Activated CD4-positive, CD25-positive, alpha-beta regulatory T cell treated with anti-CD3 and anti-CD28 coated beads, Interleukin-2, amount 50 U/mL, for 24 hours (primary cell): ENCODE measurements at places on chromosomes 6 and 20.

DNA sequence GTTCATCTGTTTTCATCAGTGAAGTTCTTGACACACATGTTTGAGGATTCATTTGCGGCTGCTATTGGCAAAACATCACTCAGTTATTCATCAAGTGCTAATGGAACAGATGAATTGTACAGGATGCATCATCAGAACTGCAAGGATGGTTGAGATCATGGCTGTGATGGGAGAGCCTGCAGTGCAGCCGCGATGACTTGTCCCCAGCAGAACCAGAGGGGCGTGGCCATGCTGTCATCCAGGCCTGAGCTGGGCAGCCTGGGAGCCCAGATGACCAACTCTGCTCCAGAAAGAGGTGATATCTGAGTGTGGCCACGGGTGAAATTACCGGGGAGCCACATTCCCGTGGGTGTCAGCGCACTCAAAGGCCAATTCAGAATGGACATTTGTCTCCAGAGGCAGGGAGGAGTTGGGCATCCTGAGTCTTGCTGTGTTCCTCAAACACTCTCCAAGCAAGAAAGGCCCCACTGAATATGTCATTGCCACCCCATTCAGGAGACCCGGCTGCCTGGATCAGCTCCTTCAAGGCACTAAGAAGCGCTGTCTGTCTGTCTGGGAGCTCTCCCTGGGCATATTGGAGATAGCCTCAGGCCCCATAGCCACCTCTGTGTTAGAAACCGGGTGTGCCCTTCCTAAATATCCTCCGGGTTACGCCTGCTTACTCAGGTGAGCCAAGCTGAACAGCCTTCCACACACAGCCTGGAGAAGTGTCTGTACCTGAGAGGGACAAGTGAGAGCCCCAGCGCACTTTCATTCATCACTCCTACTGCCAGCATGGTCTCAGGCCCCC lies 66.7 kb downstream of the SYNDIG1 start:
- no peak for ATAC-seq

DNA sequence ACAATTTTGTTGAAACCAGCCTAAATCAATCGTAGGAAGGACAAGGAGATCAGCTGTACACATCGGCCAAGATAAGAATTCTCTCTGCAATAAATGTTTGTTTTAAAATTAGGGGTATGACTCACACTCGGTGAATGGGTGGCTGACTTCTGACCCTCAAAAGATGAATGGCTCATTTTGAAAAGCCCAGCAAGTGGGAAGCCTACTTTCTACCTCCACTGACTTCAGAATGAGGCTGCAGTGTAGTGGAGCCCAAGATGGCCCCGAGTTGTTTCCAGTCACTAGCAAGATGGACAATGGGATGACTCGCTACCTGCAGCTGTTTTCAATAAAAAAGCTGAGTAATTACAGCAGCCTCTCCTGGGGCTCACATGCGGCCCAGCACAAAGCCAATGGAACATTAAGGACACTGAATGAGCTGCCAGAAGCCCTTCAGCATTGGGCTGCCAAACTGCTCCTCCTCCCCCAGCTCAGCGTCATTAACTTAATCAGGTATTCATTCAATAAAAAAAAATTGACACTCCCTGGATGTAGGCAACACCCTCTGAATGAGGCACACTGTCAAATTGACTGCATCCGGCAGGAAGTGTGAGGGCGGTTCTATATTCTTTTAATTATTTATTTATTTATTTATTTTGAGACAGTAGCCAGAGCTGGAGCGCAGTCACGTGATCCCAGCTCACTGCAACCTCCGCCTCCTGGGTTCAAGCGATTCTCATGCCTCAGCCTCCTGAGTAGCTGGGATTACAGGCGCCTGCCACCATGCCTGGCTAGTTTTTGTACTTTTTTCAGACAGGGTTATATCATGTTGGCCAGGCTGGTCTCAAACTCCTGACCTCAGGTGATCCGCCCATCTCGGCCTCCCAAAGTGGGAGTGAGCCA lies 107.3 kb downstream of the GMPR start:
- ATAC-seq: no peak

GRCh38 chr6:142698751-142699150 lies 246.2 kb downstream of the HIVEP2 start:
- ATAC-seq: no peak

DNA sequence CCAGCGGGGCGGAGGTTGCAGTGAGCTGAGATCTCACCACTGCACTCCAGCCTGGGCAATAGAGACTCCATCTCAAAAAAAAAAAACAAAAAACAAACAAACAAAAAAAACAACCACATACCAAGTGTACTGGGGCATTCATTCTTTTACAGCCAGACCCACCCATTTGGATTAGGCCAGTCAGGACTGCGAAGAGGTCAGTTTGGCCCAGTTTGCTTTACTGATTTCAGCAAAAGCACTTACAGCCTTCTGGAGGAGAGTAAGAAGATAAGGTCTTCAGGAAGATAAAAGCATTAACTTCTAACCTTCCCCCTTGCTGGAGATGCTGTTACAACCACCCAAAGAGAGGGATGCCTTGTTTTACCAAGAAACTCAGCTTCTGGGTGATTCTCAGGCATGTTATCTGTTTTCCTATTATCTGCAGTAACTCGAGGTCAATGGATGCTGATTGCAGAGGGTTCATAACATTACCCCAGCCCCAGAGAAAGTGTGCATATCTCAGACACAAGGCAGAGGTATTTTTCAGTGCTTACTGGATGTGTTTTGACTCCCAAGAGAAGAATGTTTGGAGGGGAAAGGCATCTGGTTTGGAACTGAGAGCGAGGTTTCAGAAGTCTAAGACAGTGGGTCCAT lies 118.9 kb downstream of the RIN2 start:
- no peak for ATAC-seq

GRCh38 chr6:81808851-81809570 lies 56.5 kb upstream of the TENT5A start:
- ATAC-seq: no peak

GRCh38 chr6:63690221-63690620 lies 54.6 kb downstream of the PHF3 start:
- ATAC-seq: no peak

DNA sequence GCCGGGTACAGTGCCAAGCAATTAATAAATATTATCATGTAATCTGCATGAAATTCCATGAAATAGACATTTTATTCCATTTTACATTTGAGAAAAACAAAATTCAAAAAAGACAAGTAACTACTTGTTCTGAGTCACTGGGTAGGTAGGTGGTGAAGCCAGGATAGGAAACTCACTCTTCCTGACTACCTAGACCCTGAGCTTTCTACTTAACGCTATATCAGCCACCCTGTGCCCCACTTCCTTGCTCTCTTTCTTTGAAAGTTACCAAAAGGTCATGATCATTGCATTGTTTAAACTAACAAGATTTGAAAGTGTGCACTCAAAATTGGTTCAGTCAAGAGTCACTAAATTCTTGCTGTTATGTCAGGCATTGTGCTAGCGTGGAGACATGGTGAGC lies 235.7 kb downstream of the CD83 start:
- no peak for ATAC-seq

DNA sequence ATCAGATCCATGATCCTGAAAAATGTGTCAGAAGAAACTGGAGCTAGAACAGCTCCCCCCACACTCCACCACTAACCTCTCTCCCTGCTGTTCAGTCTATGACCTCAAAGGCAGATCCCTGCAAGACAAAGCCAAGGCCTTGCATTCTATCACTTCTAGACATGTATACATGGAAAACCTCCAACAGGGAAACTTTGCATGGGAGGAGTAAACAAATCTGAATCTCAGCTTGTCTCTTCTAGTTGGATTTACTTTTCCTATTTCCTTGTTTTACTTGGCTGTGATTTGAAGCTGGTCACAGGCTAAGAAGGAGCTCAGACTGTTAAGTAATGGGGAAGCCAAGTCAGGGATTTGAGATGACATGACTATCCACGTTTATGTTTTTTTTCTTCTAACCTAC lies 456.8 kb upstream of the CHD6 start:
- ATAC-seq: no peak

DNA sequence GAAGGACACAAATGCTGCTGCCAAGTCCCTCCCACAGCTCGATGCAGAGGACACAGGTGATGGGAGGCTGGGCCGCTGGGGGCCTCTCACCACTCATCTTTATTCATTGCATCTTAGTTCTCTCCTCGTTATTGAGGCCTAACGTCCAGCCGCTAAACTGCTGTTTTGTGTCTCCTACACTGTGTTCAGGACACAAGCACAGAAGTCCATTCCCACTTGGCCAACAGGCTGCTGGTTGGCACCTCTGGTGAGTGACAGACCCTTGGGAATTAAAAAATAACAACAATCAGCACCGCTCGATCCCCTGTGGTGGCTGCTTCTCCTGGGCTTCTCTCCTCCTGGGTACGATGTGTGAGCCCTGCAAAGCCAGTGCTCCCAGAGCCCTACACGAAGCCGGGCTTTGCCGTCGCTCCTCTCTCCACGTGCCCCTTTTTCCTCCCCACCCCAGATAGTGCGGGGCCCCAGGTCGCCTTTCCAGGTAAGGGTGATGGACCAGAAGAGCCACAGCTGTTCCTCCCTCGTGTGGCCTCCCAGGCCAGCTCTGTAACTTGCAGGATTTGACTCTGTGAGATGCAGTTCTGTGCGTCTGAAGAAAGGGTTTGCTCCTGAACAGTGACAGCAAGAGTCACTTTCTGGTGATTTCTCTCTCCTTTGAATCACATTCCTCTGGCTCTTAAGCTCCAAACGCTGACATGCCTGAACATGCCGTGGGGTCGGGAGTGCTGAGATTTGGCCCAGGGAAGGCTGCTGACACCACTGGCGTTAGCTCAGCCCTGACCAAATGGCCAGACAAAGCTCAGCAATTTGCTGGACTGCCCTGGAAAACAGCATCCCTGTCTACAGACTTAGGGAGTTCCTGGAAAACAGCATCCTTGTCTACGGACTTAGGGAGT lies 59.3 kb downstream of the DLL1 start:
- ATAC-seq: no peak

DNA sequence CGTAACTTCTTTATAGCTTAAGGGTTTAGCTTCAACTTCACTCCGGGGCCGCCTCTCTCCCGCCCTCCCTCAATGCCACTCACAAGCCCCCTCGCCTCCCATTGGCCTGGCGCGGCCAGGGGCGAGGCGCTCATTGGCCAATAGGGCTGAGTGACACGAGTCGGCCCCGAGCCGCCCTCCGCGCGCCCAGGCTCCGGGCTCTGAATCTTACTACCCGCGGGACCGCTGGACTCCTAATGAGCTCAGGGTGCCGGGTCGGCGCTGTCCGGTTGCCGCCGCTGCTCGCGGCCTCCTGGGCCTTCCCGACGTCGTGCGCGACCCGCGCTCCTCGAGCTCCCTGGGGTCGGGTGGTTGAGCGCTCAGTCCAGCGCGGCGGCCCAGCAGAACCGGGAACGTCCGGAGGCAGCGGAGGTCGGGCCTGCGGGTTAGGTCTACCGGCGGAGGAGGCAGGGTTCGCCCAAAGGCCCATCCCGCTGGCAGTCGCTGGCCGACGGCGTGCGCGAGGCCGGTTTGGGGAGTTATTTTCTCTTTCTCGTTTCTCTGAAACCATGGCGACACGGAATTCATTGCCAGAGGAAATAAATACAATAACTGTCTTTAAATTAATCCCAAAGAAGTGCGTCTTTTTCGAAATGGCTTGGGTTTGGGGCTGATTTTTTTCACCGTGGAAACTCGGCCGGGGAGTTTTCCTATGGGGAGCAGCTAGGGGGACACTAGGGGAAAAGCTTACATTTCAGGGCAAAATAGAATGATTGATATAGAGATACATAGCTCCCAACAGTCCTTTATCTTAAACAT lies at the start of gene SIM1:
Gene SIM1 (minus strand): TSS at position 19 of the 798 bp plus-strand sequence. CDS start 1,453 bp downstream, outside the sequence.
- peak; percentile 53 for ATAC-seq

- ATAC-seq: peak; percentile 20
These were observed 42.8 kb upstream of the MRPS10 start for GRCh38 chr6:42260396-42260888.

GRCh38 chr6:154611241-154611640 lies 100.8 kb upstream of the CNKSR3 start:
- ATAC-seq: no peak

- ATAC-seq: no peak
These were observed 13.5 kb downstream of the TIAM2 start for GRCh38 chr6:155008625-155009024.

DNA sequence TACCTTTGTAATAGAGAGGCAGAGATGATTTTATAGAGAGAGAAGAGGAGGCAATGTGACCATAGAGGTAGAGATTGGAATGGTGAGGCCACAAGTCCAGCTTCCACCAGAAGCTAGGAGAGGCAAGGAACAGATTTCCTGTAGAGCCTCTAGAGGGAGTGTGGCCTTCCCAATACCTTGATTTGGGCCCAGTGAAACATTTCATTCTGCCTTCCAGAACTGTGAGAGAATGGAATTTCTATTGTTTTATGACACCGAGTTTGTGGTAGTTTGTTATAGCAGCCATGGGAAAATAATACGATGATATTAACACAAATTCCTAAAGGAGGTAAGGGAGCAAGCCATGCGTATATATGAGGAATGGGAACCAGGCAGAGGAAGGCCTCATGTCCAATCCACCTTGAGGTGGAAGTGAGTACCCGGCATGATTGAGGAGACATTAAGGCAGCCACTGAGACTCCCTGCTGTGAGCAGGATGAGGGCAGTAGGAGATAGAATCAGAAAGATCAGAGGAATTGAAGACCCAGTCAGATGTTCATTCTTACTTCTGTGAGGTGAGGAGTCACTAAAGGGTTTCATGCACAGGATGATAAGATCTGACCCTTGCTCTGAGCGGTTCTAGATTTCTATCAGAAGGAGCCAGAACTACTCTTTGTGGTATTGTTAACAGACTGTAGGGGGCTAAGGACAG lies 636.3 kb upstream of the IMPG1 start:
- no peak for ATAC-seq

- no peak for ATAC-seq
These were observed 180.2 kb downstream of the RNF144B start for GRCh38 chr6:18567380-18567779.

- no peak for ATAC-seq
These were observed 48.0 kb downstream of the SYTL3 start for GRCh38 chr6:158697811-158698210.

DNA sequence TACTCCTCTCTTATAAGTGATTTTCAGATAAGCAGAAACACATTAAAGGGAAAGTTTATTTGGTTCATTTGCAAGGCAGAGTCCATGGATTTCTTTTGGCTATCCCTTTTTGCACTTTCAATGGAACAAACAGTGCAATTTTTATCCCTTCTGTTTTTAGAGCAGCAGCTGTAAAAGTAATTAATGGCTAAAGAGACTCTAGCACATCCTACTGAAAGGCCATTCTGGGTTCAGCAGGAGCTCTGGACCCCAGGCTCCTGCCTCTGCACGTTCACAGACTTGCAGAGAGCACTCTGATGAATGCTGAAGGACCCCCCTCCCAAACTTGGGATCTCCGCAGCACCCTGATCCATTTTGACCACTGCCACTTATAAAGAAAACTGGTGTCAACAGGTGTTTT lies 40.3 kb upstream of the PDE7B start:
- ATAC-seq: no peak

DNA sequence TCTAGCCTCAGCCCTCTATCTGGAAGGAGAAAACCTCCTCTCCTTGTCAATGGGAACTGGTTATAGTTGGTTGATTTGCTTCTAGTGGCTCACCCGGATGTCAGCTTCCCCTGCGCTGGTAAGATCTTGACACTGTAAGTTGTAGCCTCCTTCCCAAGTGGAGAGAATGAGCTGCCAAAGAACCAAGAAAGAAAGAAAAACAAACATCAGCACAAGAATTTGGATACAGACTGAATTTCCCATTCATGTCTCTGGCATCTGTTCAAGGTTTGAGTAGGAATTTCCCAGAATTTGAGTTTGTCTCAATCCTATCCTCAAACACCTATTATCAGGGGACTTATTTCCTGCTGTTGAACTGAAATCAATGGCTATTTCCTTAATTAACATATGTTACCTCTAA lies 44.1 kb downstream of the ELOVL2 start:
- no peak for ATAC-seq

- no peak for ATAC-seq
These were observed 23.9 kb downstream of the ADTRP start for GRCh38 chr6:11754625-11755271.

- no peak for ATAC-seq
These were observed 60.8 kb downstream of the ECT2L start for GRCh38 chr6:138856654-138857053.
